ENCODE measurements at places on chromosomes 2 and 18. TPM values are rescaled to one million over a fixed set of nuclear protein-coding genes. Genes with fewer than 3 reads are reported as not detected.

- H3K36me3 ChIP-seq = no peaks in the 10 kb centered on the region
- H3K4me3 ChIP-seq = no peak overlapping the region
- H3K27ac ChIP-seq = no peak overlapping the region
- no peaks in the 10 kb centered on the region for H3K27me3 ChIP-seq
- no peak for DNase-seq
These were observed 34.1 kb upstream of the LIPG start for GRCh38 chr18:49527631-49528327.

GRCh38 chr2:10591207-10591606, 98.6 kb downstream of the NOL10 start:
- H3K4me1 ChIP-seq = no peaks in the 10 kb centered on the region
- no peaks in the 10 kb centered on the region for H3K27me3 ChIP-seq
- no peak overlapping the region for H3K27ac ChIP-seq
- H3K36me3 ChIP-seq = peaks cover 16% of the 10 kb centered on the region

The CFAP210 gene
- polyA plus RNA-seq = 0.03 TPM

GRCh38 chr2:80591233-80591632, 286.7 kb upstream of the LRRTM1 start:
- H3K4me3 ChIP-seq = no peak overlapping the region
- no peak for DNase-seq
- H3K27me3 ChIP-seq = no peaks in the 10 kb centered on the region
- no peaks in the 10 kb centered on the region for H3K36me3 ChIP-seq
- no peak overlapping the region for H3K27ac ChIP-seq

DNA sequence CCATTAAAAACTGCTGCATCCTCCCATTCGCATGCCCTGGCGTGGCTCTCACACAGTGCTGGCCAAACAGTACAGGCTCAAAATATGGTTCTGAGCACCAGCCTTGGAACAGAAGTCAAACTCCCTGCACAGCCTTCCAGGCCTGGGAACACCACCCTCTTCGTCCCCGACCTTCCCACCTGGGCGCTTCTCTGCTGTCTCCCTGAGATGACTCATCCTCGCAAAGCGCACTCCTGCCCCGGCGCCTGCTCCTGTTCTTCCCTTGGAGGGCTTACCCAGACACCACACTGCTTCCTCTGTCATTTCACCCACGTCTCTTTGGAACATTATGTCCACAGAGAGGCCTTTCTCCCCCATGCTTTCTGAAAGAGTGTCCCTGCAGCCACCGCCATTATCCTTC, 172.7 kb downstream of the L3MBTL4 start:
- no peak overlapping the region for H3K4me3 ChIP-seq
- H3K27me3 ChIP-seq = no peaks in the 10 kb centered on the region
- no peaks in the 10 kb centered on the region for H3K4me1 ChIP-seq
- DNase-seq = no peak

The GPR45 gene
- polyA plus RNA-seq = not detected

DNA sequence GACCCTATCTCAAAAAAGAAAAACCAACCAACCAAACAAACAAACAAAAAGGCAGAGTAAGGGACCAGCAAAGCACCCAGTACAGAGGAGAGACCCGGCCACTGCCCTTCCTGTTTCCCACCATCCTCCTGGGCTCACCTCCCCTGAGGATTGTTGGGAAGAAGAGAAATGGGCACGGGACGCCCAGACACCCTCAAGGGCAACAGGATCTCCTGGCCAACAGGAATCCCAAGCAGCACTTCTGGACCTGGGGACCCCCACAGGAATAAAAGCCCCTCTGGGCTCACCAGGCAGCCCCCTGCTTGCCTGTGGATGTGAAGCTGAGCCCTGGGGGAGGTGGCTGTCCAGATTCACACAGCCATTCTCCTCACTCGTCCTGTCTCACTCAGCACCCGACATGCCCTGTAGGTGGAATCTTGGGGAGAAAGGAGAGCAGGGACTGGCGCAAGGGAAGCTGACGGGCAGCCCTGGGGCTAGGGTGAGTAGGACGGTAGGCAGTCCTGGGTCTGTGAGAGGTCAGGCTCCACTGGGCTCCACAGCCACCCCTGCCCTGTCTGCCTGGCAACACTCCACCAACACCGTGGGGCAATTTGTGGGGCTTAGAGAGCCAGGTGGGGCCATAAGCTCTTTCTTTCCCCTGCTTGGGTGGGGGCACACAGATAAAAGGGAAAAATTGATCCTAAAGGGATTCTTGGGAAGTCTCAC, 18.0 kb downstream of the KLF11 start:
- H3K27ac ChIP-seq = no peak overlapping the region
- H3K27me3 ChIP-seq = no peaks in the 10 kb centered on the region
- no peaks in the 10 kb centered on the region for H3K36me3 ChIP-seq

DNA sequence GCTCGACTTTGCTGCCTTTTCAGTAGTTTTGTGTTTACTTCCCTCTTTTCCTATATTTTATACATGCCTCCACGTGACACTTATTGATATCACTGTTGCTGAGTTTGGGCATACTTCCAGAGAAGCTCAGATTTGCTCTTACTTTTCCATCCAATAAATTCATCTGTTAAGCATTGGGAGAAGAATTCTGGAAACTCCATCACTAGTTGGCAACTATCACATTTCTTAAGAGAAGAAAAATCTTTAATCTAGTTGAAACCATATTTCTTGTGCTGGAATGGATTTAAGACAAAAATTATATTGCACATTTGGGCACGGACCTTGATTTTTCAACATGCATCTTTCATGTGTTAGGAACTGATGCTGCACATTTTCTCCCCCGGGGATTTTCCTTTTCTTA, 52.6 kb upstream of the CPO start:
- no peak overlapping the region for H3K4me3 ChIP-seq
- no peaks in the 10 kb centered on the region for H3K4me1 ChIP-seq
- H3K27me3 ChIP-seq = no peaks in the 10 kb centered on the region
- DNase-seq = no peak
- H3K36me3 ChIP-seq = no peaks in the 10 kb centered on the region

GRCh38 chr18:7452331-7452730, 114.8 kb upstream of the PTPRM start:
- H3K36me3 ChIP-seq = no peaks in the 10 kb centered on the region
- no peaks in the 10 kb centered on the region for H3K27me3 ChIP-seq
- peak; percentile 71 for DNase-seq
- no peak overlapping the region for H3K4me3 ChIP-seq
- H3K27ac ChIP-seq = no peak overlapping the region
- H3K4me1 ChIP-seq = no peaks in the 10 kb centered on the region
